ENCODE measurements at places on chromosomes 5 and 9.

GRCh38 chr9:32524892-32525708, 896 bp downstream of the RIGI start:
- no peak for DNase-seq

DNA sequence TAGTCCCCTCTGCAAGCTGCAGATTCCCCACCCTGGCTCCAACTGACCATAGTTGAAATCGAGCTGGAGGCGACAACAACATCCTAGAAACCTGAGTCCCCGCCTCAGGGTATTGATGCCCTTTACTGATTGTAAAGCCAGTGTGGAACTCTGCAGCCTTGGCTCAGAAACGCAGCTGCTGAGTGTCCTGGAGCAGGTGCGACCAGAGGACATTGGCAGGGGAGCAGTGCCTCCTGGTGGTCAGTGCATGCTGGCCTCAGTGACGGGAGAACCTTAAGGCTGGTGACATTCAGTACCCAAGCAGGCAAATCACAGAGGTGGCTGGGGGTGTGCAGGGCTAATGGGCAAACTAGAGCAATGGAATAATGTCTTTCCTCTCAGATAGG, 20.4 kb upstream of the ZNF354B start:
- no peak for DNase-seq

- DNase-seq, result no peak
Measured at GRCh38 chr5:111278858-111279504, 54.8 kb downstream of the CAMK4 start.

GRCh38 chr5:84379749-84380148, 4.9 kb downstream of the EDIL3 start:
- no peak for DNase-seq

- DNase-seq, result no peak
Measured at GRCh38 chr5:149599375-149599774, 18.1 kb downstream of the ARHGEF37 start.

DNA sequence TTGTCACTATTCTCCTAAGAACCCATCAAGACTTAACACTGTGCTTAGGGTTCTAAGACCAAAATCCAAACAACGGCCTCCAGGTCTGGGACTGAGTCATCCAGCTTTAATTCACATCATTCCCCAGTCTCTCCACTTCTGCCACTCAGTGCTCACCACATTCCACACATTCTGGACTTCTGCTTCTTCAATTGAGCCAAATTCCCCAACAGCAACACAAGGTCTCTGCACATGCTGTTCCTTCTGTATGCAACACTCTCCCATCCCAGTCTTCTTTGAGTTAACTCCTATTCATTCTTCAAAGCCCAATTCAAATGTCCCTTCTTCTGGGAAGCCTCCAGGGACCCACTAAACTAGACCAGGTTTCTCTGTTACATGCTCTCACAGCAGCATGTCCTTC, 97.8 kb downstream of the GPR21 start:
- DNase-seq, result peak; percentile 58

Measured in GM04503 (cell line).